ENCODE measurements at places on chromosomes 11 and 22.

DNA sequence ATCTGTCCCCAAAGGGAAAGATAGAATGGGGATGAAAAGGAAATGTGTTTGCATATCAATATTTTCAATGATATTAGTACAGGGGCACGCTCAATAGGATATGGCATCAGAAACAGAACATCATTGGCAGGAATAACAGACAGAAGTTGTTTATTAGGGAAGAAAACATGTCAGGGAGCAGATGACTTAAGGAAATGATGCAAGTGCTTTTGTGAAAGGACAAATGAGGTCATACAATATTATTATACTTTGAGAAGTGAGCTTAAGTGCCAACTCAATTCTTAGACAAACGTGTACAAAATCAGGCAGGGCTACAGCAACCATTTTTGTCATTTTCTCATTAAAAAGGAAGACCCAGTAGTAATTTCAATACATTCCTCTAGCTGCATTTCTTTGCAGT lies 388.4 kb downstream of the SOX6 start:
- no peak for DNase-seq

GRCh38 chr22:37820350-37820749 lies 2.8 kb upstream of the GALR3 start:
- DNase-seq: no peak

DNA sequence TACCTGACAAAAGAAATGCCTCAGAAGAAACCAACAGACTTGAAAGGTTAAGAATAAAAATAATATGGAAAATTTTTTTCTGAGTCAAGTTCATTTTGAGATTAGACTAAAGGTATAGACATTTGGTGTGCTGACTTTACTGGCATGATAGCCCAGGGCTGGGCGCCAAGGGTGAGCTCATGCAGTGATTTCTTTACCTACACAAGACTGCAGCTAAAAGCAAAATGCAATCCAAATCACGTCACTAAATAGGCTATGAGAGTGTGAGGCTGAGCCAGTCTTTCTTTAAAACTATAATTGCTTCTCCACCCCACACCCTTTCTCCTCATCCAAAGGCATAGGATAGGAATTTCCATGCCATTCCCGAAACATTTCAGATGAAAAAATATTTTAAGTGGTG lies 196.5 kb downstream of the FAM76B start:
- DNase-seq: no peak

- DNase-seq: no peak
These were observed 230.1 kb upstream of the TENM4 start for GRCh38 chr11:79670882-79671281.

GRCh38 chr11:107408762-107409211 lies 48.8 kb downstream of the CWF19L2 start:
- DNase-seq: no peak

- DNase-seq: no peak
These were observed 343.9 kb upstream of the CADM1 start for GRCh38 chr11:115848080-115848479.

DNA sequence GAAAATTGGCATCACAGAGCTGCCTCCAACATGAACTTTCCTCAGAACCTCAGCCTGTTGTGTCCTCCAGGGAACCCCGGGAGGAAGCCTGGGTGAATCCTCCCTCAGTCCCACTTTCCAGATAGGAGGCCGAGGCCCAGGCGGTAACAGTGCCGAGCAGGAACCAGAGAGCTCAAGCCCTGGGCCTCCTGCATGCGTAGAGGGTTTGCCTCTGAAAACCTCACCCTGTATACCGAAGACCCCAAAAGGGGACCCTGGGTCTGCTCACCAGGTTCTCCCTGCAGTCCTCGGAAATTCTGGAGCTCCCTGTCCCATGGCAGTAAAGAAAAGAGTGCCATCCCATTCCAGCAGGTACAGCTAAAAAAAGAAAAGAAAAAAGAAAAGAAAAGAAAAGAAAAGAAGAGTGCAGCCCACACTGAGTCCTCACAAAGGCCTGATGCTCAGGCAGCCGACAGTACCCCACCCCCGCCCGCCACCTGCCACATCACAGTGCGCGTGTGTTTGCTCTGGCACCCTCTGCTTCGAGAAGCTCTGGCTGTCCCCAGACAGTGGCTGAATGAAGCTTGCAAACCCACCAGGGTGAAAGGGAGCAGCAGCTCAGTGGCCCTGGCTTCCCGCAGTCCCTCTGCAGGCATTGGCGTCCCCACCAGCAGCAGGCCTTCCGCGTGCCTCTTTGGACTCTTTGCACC lies 28.4 kb upstream of the FADD start:
- DNase-seq: no peak

DNA sequence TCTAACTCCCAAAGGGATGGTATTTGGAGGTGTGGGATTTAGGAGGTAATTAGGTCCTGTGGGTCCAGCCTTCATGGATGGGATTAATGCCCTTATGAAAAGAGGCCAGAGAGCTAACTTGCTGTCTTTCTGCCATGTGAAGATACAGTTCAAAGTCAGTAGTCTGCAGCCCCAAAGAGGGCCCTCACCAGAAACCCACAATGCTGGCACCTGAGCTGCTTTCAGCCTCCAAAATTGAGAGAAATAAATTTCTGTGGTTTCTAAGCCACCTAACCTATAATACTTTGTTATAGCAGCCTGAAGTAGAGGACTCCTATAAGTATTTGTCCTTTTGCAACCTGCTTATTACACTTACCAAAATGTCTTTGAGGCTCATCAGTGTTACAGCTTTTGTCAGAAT lies 16.2 kb downstream of the ATM start:
- no peak for DNase-seq

- DNase-seq: peak; percentile 41
These were observed 9.5 kb downstream of the MACROD1 start for GRCh38 chr11:64156235-64157011.

- peak; percentile 49 for DNase-seq
These were observed 895 bp downstream of the TEAD1 start for GRCh38 chr11:12674936-12675696.

- DNase-seq: peak; percentile 17
These were observed 17.7 kb downstream of the CABP7 start for GRCh38 chr22:29737251-29738117.

GRCh38 chr22:34198976-34199375 lies 278.7 kb upstream of the LARGE1 start:
- DNase-seq: no peak

DNA sequence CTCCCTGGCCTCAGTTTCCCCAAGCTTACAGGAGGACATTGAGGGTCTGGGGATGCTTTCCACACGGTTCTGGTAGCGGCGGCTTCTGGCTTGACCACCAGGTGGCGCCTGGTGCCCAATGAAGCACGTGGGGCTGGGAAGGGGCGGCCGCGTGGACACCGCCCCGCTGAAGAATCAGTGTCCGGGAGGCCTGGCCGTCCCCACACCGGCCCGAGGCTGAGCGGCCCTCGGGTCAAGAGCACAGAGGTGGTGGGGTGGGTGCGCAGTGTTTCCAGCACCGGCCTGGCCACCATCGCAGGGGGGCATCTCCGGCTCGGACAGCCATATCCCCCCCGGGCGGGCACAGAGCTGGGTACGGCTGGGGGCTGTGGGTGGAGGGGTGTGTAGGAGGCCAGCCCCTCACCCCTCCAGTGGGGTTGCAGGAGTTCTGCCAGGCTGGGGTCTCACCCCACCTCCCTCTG lies 27.8 kb upstream of the PPARA start:
- DNase-seq: peak; percentile 54

- no peak for DNase-seq
These were observed 314.8 kb downstream of the NTM start for GRCh38 chr11:131685206-131685605.

DNA sequence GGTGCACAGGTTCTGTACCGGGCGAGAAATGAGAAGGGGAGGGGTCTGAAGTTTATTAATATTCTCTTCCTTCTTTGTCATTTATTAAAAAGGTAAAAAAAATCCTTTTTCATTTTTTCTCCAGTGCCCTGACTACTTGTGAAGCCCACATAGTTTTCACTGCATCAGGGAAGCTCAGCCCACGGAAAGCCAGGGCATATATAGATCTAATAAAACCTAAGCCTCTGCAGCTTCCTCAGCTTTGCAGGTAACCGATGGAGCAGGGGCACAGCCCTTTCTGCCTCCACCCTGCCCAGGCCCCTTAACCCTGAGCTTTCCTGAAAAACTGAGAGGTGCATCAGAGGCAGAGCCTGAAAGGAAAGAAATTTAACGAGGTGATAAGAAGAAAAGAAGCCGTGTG lies 140.1 kb downstream of the NXPE2 start:
- DNase-seq: no peak

- no peak for DNase-seq
These were observed 1205.4 kb downstream of the TBC1D22A start for GRCh38 chr22:47967831-47968230.

GRCh38 chr11:104154296-104154695 lies 9.7 kb downstream of the PDGFD start:
- DNase-seq: no peak

DNA sequence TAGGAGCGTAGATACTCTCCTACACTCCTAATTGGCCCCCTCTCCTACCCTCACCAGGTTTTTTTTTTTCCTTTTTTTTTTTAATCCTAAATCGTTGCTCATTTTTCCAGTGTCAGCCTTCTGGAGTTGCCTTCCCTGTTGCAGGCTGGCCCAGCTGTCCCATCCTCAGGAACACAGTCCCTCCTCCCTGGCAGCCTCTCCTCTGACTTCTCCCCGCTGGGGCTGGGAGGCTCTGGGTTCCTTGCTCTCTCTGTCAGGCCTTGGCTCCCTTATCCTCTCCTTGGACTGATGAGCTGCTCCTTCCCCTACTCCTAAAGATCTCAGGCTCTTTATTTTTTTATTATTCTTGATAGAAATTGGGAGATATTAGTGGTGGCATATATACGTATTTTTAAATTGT lies 62.2 kb downstream of the PKNOX2 start:
- no peak for DNase-seq
